ENCODE measurements at places on chromosomes 12 and 14.

DNA sequence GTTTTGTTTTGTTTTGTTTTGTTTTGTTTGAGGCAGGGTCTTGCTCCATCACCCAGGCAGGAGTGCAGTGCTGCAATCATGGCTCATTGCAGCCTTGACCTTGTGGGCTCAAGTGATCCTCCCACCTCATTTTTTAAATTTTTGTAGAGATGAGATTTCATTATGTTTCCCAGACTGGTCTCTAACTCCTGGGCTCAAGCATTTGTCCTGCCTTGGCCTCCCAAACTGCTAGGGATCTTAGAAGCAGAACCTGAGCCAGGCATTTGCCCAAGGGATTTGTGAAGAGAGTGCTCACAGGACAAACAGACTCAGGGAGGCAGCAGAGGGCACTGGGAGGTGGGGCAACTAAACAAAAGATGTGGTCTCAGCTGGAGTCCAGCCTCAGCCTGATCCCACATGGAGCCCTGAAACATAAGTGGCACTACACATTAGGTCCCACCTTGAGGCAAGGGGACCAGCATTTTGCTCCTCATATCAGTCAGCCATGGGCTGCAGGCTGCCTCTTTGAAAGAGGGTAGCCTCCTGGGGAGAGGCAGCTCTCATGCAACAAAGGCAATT lies 86.2 kb upstream of the CMKLR1 start:
- H3K4me3 ChIP-seq: no peak overlapping the region
- no peaks in the 10 kb centered on the region for H3K36me3 ChIP-seq
- no peaks in the 10 kb centered on the region for H3K4me1 ChIP-seq
- peaks cover 13% of the 10 kb centered on the region for H3K27me3 ChIP-seq
- no peak overlapping the region for H3K27ac ChIP-seq

GRCh38 chr14:30620178-30620577 lies 1.9 kb upstream of the SCFD1 start:
- H3K4me1 ChIP-seq: peaks cover 33% of the 10 kb centered on the region
- H3K27me3 ChIP-seq: no peaks in the 10 kb centered on the region
- H3K27ac ChIP-seq: peak overlapping the region; percentile 47
- H3K36me3 ChIP-seq: peaks cover 9% of the 10 kb centered on the region

- H3K36me3 ChIP-seq: no peaks in the 10 kb centered on the region
- H3K27me3 ChIP-seq: peaks cover 3% of the 10 kb centered on the region
- no peaks in the 10 kb centered on the region for H3K4me1 ChIP-seq
- no peak for DNase-seq
- H3K4me3 ChIP-seq: no peak overlapping the region
Measured at GRCh38 chr12:28780096-28780495, 369.0 kb upstream of the FAR2 start.

DNA sequence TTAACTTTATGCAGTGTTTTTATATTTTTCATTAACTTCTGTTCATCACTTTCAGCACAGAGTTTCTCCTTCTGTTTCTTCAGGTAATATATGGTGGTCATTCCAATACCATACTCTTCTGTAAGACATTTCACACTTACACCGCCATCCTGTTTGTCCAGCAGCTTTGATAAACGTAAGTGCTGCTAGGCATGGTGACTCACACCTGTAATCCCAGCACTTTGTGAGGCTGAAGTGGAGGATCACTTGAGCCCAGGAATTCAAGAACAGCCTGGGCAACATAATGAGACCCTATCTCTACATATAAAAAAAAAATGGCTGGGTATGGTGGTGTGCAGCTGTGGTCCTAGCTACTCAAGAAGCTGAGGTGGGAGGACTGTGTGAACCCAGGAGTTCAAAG lies 55.8 kb downstream of the EXOC5 start:
- no peak overlapping the region for H3K27ac ChIP-seq
- no peak for DNase-seq
- H3K4me3 ChIP-seq: no peak overlapping the region
- peaks cover 28% of the 10 kb centered on the region for H3K36me3 ChIP-seq

DNA sequence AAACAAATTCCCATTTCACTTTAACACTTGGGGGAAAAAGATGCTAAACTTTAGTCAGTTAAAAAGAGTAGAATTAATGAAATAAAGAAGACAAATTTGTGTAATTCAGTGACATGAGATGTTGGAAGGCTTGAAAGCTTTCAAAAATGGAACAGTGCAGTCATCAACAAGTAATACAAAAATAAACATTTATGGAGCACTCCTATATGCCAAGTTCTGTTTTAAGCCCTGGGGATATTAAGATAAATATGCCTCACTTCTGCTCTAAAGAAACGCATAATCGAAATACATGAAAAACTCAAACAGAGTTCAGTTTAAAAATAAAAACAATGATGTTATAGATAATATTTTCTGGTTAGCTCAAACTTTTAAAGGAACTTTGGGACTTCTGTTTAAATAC lies 93.0 kb downstream of the KCNH5 start:
- H3K27me3 ChIP-seq: peaks cover 2% of the 10 kb centered on the region
- H3K4me3 ChIP-seq: no peak overlapping the region
- DNase-seq: no peak

GRCh38 chr14:106613256-106613655 lies 1086.9 kb downstream of the TMEM121 start:
- peaks cover 16% of the 10 kb centered on the region for H3K27me3 ChIP-seq
- H3K36me3 ChIP-seq: no peaks in the 10 kb centered on the region
- DNase-seq: peak; percentile 22
- no peak overlapping the region for H3K4me3 ChIP-seq
- no peak overlapping the region for H3K27ac ChIP-seq
- H3K4me1 ChIP-seq: peaks cover 3% of the 10 kb centered on the region

GRCh38 chr14:65502676-65503124 lies 90.2 kb downstream of the FUT8 start:
- DNase-seq: no peak
- H3K27me3 ChIP-seq: no peaks in the 10 kb centered on the region
- H3K4me1 ChIP-seq: peaks cover 36% of the 10 kb centered on the region

DNA sequence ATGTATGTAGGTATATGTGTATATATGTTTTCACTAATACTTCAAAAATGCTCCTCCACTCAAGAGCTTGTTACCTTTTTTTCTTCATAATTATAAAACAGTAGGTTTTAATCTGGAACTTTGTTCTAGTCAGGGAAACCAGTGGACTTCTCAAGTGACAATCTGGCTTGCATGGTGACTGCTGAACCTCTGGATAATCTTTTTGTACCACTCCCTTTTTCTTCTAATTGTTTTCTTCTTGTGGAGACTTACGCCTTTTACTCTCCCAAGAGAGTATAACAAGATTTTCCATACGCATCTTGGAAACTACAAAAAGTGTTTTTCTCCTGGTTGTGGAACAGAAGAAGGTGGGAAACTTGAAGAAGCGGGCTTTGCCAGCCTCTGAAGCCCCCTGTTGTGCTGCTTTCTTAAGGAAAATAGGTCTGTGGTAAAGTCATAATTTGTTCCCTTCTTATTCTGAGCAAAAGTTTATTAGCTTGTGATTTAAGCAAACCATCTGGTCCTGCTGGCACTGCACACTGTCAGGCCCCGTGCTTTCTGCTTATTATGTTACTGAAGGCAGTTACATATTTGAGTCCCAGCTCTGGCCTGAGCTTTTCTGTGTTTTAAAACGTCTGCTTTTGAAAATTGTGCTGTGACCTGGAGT lies 291.8 kb downstream of the ERC1 start:
- no peak overlapping the region for H3K4me3 ChIP-seq
- peaks cover 5% of the 10 kb centered on the region for H3K4me1 ChIP-seq
- DNase-seq: no peak
- no peak overlapping the region for H3K27ac ChIP-seq

- H3K27me3 ChIP-seq: no peaks in the 10 kb centered on the region
- peak overlapping the region; percentile 81 for H3K4me3 ChIP-seq
- H3K4me1 ChIP-seq: peaks cover 35% of the 10 kb centered on the region
- H3K27ac ChIP-seq: no peak overlapping the region
Measured at GRCh38 chr14:55410876-55411275, 754 bp downstream of the ATG14 start.

- no peaks in the 10 kb centered on the region for H3K36me3 ChIP-seq
- peak; percentile 16 for DNase-seq
- H3K4me3 ChIP-seq: peak within 1 kb of the TSS; percentile 82
- H3K27me3 ChIP-seq: peaks cover 67% of the 10 kb centered on the region
- no peak within 1 kb of the TSS for H3K27ac ChIP-seq
Measured at GRCh38 chr12:26124446-26125399, at the start of gene BHLHE41. BHLHE41 (minus strand) TSS chr12:26125037; CDS start chr12:26124779, 258 bp downstream.

DNA sequence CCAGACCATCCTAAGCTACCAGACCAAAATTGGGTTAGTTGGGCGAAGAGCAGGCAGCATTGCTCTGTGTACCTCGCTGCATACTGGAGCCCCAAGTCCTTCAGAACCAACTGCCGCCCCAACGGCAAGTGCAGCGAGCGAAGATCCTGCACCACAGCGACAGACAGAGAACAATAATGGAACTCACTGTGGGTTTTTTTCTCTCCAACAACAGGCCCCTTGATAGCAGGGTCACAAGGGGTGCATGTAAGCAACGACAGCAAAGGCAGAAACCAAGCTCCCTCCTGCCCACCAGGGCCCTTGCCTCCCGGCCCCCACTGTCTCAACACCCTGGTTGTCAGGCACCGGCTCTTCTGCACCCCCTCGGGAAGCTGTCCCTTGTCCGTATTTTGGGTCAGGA lies 39.0 kb downstream of the RNF34 start:
- H3K4me1 ChIP-seq: peaks cover 3% of the 10 kb centered on the region
- no peak for DNase-seq
- H3K4me3 ChIP-seq: no peak overlapping the region
- H3K27ac ChIP-seq: no peak overlapping the region
- no peaks in the 10 kb centered on the region for H3K27me3 ChIP-seq

GRCh38 chr12:11837216-11837934 lies 187.9 kb downstream of the ETV6 start:
- no peaks in the 10 kb centered on the region for H3K27me3 ChIP-seq
- H3K4me1 ChIP-seq: peaks cover 60% of the 10 kb centered on the region
- no peak overlapping the region for H3K4me3 ChIP-seq
- H3K36me3 ChIP-seq: peaks cover 40% of the 10 kb centered on the region
- DNase-seq: no peak
- H3K27ac ChIP-seq: peak overlapping the region; percentile 97

DNA sequence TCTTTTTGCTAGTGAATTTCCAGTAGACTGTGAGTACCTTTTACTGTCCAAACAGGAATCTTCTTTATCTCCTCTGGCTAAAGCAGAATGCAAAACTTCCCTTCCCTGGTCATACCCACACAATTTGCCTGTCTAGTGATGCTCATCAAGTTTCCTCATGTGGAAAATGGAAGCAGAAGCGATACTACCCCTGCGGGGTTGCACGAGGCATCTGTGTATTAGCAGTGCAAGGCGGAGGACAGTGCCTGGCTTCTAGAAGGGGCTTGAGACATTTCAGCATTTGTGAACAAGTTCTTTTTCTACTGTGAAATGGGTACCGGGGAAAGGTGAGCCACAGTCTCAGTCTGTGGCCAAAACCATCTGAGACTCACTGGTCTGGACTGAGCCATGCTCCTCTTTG lies 340.9 kb downstream of the AACS start:
- no peaks in the 10 kb centered on the region for H3K4me1 ChIP-seq
- peaks cover 6% of the 10 kb centered on the region for H3K27me3 ChIP-seq
- H3K27ac ChIP-seq: no peak overlapping the region
- no peaks in the 10 kb centered on the region for H3K36me3 ChIP-seq
- DNase-seq: no peak

DNA sequence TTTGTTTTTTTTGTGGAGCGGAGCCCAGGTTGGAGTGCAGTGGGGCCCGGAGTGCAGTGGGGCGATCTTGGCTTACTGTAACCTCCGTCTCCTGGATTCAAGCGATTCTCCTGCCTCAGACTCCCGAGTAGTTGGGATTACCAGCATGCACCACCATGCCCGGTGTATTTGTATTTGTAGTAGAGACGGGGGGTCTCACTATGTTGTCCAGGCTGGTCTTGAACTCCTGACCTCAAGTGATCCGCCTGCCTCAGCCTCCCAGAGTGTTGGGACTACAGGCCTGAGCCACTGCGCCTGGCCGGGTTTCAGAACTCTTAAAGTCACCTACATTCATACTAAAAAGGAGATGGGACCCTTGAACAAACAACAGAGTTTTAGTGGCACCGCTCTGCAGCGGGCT lies 52.7 kb downstream of the KRT80 start:
- H3K27ac ChIP-seq: no peak overlapping the region
- no peak for DNase-seq
- no peak overlapping the region for H3K4me3 ChIP-seq
- H3K4me1 ChIP-seq: no peaks in the 10 kb centered on the region
- no peaks in the 10 kb centered on the region for H3K36me3 ChIP-seq

GRCh38 chr14:77008541-77008940 lies 20.0 kb downstream of the IRF2BPL start:
- H3K4me1 ChIP-seq: peaks cover 16% of the 10 kb centered on the region
- no peak overlapping the region for H3K4me3 ChIP-seq
- H3K27me3 ChIP-seq: no peaks in the 10 kb centered on the region
- no peak overlapping the region for H3K27ac ChIP-seq
- DNase-seq: no peak
- no peaks in the 10 kb centered on the region for H3K36me3 ChIP-seq

DNA sequence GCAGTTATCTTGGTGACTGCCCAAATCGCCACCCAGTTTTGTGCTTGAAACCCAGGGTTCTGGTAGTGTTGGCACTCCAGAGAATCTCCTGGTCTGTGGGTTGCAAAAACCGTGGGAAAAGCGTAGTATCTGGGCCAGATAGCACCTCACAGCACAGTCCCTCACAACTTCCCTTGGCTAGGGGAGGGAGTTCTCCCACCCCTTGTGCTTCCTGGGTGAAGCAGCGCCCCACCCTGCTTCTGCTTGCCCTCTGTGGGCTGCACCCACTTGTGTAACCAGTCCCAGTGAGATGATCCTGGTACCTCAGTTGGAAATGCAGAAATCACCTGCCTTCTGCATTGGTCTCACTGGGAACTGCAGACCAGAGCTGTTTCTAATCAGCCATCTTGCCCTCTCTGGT lies 16.4 kb downstream of the CLEC2D start:
- peak overlapping the region; percentile 77 for H3K27ac ChIP-seq
- no peak for DNase-seq
- H3K4me1 ChIP-seq: peaks cover 75% of the 10 kb centered on the region
- no peaks in the 10 kb centered on the region for H3K27me3 ChIP-seq

GRCh38 chr14:95328729-95329503 lies 9.2 kb upstream of the CLMN start:
- no peak overlapping the region for H3K4me3 ChIP-seq
- DNase-seq: no peak
- H3K4me1 ChIP-seq: no peaks in the 10 kb centered on the region
- H3K36me3 ChIP-seq: no peaks in the 10 kb centered on the region
- H3K27me3 ChIP-seq: peaks cover 7% of the 10 kb centered on the region

DNA sequence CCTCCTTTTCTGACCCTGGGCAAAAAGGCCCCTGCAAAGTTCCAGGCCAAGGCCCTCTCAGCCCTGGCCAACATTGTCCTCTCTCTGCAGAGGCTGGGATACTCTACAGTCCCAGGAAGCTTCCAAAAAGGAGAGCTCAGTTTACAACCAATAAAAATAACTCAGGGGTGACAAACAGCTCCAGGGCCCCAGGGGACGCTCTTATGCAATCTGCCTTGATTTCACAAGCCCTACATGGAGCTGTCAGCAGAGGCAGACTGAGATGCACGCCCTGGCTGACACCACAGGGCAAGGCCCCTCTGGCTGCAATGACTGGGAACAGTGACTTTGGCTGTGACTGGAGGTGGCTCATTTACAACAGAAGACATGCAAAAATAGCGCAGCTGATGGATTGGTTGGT lies 129.0 kb upstream of the MED13L start:
- DNase-seq: peak; percentile 6
- no peak overlapping the region for H3K27ac ChIP-seq
- H3K27me3 ChIP-seq: no peaks in the 10 kb centered on the region
- H3K4me1 ChIP-seq: peaks cover 3% of the 10 kb centered on the region
- no peak overlapping the region for H3K4me3 ChIP-seq
- no peaks in the 10 kb centered on the region for H3K36me3 ChIP-seq

All from activated naive CD4-positive, alpha-beta T cell treated with anti-CD3 and anti-CD28 coated beads for 36 hours (primary cell).